ENCODE measurements at places on chromosomes 3 and 15.

GRCh38 chr15:55959744-55960447 lies 33.5 kb downstream of the NEDD4 start:
- DNase-seq, result no peak

GRCh38 chr15:49038382-49038781 lies 7.9 kb downstream of the SECISBP2L start:
- no peak for DNase-seq

- DNase-seq, result peak; percentile 46
These were observed 759 bp upstream of the TTBK2 start for GRCh38 chr15:42921342-42921731.

DNA sequence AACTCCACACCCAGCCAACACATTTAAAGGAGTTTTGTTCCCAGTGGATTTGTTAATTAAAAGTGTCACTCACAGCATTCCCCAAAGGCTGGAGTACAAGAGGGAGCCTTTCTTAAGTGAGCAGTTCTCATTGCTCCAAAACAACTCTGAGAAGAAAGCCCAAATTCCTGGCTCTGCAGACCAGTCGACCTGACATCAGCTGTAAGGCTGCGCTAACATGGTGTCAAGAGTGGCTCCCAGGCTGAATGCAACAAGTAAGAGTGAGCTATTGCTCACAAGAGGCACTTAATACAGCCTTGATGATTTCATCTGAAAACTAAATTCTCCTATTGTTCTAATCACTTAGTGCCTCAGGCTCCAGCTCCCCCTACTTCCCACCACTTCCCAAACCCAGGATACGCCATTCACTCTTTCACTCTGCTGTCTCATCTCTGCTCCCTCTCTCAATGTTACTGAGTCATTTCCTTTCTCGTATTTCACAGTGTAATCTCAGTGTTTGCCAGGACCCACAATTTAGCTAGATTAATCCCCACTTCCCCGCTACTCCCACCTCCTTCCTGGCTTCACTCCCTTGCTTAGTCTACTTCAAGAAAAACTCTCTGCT lies 81.8 kb downstream of the WWTR1 start:
- peak; percentile 93 for DNase-seq

GRCh38 chr15:41772720-41773331 lies 1.5 kb upstream of the MAPKBP1 start:
- peak; percentile 88 for DNase-seq

GRCh38 chr3:161599697-161600096 lies 103.1 kb downstream of the OTOL1 start:
- no peak for DNase-seq

GRCh38 chr15:88624156-88624970 lies 3.2 kb downstream of the AEN start:
- DNase-seq, result peak; percentile 80

DNA sequence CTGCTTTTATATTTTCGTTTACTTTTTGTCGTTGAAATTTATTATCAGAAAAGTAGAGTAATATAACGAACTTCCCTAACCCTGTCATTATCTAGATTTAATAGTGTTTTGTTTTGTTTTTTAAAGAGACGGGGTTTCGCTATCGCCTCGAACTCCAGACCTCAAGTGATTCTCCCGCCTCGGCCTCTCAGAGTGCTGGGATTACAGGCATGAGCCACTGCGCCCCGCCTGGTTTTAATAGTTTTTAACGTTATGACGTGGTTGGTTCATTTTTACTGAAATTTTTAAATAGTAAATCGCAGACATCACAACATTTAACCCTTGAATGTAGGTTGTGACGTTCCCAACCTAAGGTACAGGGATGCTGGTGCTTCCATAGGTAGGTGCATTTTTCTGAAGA lies 1.0 kb downstream of the NGRN start:
- DNase-seq, result peak; percentile 51

- no peak for DNase-seq
These were observed 23.2 kb downstream of the DCP1A start for GRCh38 chr3:53324105-53324504.

DNA sequence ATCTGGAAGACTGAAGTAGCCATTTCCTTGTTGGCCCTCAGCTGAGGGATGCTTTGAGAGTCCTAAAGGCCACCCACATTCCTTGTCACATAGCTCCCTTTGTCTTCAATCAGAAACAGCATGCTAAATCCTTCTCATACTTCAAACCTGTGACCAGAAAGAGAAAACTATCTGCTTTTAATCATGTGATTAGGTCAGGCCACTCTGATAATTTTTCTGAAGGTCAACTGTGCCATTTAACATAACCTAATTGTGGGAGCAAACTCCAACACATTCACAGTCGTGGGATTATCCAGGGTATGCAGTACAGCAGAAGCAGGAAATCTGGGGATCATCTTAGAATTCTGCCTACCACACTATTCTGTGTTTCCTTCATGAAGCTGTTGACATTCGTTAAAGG lies 223.9 kb upstream of the NR2E3 start:
- DNase-seq, result no peak

DNA sequence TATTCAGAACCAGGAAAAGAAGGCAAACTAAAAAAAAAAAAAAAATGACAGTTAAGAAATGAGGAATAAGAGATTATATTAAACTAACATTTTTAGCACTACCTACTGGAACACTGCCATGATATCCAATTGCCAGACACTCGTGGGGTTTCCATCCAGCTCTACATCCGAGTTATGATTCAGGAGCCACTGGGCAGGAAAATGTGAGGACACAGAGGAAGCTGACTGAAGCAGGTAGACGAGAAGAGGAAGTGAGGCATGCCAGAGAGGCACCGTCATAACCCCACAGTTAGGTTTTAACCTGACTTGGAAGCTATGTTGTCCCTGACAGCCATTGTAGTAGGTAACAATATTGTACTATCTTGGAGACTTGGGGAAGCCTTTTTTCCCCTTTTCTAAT lies 495.0 kb downstream of the NLGN1 start:
- peak; percentile 74 for DNase-seq

DNA sequence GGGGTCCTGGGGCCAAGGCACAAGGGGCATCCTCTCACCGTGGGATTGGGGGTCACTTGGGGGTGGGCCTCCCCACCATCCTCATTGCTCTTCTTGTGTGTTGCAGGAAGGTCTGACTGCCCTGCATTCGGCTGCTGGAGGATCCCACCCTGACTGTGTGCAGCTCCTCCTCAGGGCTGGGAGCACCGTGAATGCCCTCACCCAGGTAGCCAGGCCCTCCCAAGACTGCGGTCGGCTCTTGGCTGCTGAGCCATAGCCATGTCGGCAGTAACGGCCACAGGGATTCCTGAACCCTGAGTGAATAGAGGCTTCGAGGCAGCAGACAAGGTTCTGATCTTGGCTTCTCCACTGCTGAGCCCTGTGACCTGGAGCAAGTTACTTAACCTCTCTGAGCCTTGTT lies 19.7 kb downstream of the ANKDD1A start:
- no peak for DNase-seq

DNA sequence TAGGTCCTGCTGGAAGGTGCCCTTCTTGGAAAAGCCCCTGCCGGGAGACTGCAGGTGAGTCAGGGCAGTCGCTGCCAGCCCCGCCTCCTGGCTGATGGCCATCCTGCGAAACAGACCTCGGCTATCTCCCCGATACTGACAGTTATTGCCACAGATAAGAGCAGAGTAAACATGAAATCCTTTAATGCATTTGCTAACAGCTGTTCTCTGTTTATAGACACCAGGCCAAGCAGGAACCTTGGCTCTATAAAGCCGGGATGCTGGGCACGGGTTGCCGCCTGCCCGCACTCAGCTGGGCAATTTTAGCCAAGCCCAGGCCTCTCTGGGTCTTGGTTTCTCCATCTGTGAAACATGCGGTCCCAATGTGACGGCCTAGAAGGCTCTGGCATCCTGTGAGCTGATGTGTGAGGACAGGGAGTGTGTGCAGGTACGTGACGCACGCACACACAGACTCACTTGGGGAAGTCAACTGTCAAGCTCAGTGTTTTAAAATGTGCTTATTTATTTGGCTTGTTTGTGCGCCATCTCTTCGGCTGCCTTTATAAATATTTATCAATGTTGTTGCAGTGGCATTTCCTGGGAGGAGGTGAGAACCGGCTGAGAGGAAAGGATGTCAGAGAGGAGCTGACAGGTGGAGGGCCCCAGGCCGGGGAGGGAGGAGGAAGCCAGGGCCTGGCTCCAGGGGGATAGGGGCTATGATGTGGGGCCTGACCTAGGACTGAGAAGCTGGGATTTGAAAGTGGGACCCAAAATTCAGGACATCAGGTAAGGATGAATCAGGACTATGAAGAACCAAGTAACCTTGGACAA lies 50.8 kb upstream of the PRR23E start:
- DNase-seq, result no peak

DNA sequence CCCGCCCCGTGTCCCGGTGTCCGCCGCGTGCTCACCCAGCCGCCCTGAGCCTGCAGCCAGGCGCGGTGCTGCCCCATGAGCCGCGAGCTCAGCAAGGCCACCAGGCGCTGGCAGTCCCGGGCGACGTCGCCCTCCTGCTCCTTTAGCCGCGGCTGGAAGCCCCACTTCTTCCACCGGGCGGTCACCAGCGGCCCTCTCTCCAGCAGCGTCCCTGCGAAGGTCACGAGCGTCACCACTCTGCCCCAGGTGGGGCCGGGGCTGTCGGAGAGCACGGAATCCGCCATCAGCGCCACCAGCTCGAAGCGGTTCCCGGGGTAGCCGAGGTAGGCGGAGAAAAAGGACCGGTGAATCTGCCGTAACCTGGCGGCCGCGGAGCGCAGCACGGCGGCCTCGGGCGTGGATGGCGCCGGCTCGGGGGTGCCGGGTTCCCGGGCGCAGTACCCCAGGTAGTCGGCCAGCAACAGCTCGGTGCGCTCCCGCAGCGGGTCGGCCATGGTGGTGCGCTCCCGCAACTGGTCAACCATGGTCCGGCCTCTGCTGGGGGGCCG lies 298 bp downstream of the BCL2L10 start:
- peak; percentile 55 for DNase-seq

DNA sequence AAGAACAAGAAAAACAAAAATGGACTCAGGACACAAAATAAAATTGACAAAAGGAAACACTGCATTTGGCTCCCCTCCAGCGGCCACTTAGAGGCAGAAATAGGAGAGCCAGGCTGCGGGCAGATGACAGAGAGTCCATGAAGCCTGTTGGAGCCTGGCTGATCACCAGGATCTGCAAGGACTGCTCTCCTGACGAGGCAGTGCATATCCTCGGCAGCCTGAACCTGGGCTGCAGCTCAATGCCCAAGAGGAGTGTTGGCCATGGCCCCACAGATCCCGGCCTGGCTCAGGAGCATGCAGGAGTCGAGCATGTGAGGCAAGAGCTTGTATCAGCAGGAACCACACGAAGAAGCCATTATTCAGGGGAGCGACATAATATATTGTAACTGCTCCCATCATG lies 199.8 kb downstream of the STT3B start:
- DNase-seq, result peak; percentile 15

DNA sequence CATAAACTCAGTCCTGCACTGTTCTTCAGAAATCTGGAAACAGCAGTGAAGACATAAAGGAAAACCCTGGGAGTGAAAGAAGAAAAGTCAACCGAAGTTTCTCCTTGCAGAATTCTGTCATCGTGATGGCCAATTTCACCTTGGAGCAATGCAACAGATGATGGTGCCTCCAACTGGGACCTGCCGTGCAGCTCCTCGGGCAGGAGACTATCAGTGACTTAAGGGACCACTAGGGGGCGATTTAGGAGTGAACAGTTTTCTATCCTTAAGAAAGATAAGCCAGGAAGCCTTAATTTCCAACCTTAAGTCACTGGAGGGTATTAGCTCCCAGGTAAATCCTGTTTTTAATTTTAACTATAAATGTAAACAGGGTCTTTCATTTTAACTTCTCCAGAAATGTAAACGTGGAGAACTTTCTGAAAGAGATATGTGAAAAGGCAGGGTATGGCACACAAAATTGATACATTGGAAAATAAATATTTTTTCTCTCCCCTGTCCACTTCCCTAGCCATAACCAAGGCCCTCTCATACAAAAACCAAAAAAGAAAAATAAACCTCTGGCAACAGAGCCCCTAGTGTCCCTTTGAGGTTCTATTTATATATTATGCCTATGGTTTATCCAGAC lies 116.3 kb downstream of the PDZRN3 start:
- peak; percentile 60 for DNase-seq

GRCh38 chr15:34795267-34796081 lies at the start of gene ACTC1:
Gene ACTC1, minus strand, starts transcription at chr15:34795549. Its CDS starts 741 bp downstream, at chr15:34794808.
- DNase-seq, result peak; percentile 55

- no peak for DNase-seq
These were observed 14.5 kb downstream of the BCL2A1 start for GRCh38 chr15:79956354-79956939.

Measured in dermis blood vessel endothelial cell (primary cell).